Small intestine (tissue), 16 donors: ENCODE measurements at places on chromosomes 5 and 9. TPM values are rescaled to one million over a fixed set of nuclear protein-coding genes. Genes with fewer than 3 reads are reported as not detected.

DNA sequence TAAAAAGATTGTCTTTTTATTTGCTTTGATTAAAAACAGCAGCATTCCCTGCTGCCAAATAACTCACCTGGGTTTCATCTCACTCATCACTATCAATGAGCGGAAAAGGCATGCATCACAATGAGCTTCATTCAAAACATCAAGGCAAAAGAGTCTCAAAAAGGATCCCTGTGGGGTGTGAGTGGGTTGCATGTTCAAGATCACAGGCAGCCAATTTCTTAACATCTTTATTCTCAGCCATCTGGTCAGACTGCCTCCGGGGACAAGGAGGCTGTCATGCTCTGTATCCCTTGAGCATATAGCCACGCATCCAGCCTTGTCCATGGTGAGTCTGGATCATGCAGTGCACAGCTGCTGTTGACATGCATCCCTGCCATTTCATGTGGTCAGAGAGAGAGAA lies 117.1 kb downstream of the ICE1 start:
- no peak for DNase-seq
- H3K27me3 ChIP-seq: no peaks in the 10 kb centered on the region
- no peaks in the 10 kb centered on the region for H3K36me3 ChIP-seq
- H3K4me3 ChIP-seq: no peak overlapping the region

DNA sequence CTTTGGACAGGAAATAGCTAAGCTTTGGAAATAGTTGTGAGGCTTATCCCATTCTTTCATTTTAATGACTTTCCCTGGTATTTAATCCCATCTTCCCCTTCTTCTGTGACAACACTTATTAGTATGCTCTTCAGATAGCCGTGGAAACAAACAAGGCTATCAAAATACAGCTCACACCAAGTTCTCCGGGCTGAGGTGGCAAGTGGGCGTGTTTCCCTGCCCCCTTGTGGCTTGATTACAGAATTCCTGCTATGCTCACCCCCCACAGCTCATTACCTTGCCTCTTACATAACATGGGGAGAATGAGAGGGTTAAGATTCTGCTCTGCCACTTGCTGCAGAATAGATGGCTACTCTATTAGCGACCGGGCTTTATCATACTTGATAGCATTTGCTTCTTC lies 437.1 kb upstream of the TLE4 start:
- H3K27ac ChIP-seq: no peak overlapping the region
- no peaks in the 10 kb centered on the region for H3K27me3 ChIP-seq
- H3K4me3 ChIP-seq: no peak overlapping the region
- no peaks in the 10 kb centered on the region for H3K36me3 ChIP-seq

DNA sequence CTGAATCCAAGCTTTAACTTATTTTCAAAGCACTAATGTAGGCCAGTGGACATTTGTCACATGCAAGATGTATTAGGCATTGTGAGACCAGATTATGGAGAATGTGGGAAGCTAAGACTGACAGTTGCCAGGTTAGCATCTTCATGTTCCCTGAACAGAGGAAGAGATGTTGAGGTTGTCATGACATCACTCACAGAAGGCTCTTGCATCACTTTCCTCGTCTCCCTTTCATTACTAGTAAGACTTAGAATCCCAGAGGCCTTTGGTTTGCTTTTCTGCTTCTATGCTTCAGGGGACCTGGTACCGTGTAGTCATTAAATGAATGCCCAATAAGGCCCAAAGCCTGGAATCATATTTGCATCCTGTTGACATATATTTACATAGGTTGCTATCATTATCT lies 76.4 kb upstream of the RPS23 start:
- H3K27ac ChIP-seq: no peak overlapping the region
- no peak overlapping the region for H3K4me3 ChIP-seq

DNA sequence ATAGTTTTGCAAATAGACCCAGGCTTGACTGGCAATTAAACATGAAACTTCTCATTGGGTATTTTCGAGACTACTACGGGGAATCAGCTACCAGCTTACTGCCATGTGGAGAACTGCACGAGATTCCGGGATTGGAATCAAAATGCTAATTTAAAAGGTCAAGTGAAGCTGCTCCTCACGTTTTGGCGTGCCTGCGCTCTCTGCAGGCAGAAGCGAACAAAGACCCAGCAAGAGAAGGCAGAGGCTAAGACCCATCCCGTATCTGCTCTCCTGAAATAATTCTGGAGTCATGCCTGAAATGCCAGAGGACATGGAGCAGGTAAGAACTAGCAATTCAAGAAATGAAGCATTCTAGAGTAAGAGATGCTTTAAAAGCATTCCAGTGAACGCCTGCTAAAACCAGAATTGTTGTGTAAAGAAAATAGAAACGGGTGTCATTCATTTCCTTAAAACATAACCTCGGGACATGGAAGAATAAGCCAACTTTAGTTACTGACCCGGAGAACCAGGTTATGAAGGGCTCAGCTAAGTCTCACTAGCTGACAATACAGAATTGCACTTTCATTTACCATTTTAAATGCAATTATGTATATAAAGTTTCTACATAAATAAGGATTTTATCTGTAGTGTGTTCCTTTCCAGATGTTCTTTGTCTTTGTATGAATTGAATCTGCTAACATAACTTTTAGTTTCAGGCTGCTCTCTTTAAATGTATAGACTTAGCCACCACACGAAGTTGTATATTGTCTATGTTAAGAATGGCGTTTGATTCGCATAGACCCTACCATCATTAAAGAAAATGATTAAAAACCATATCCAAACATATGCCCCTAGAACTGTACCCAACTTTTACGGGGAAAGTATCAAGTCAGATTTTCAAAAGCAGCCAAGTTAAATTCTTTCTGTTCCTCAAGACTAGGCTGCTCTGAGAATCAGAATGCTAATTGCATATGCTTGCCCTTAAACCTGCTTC lies 2.0 kb upstream of the MAT2B start:
- peak; percentile 79 for DNase-seq
- peaks cover 3% of the 10 kb centered on the region for H3K36me3 ChIP-seq
- peak overlapping the region; percentile 31 for H3K4me3 ChIP-seq
- no peaks in the 10 kb centered on the region for H3K27me3 ChIP-seq
- peak overlapping the region; percentile 98 for H3K27ac ChIP-seq

DNA sequence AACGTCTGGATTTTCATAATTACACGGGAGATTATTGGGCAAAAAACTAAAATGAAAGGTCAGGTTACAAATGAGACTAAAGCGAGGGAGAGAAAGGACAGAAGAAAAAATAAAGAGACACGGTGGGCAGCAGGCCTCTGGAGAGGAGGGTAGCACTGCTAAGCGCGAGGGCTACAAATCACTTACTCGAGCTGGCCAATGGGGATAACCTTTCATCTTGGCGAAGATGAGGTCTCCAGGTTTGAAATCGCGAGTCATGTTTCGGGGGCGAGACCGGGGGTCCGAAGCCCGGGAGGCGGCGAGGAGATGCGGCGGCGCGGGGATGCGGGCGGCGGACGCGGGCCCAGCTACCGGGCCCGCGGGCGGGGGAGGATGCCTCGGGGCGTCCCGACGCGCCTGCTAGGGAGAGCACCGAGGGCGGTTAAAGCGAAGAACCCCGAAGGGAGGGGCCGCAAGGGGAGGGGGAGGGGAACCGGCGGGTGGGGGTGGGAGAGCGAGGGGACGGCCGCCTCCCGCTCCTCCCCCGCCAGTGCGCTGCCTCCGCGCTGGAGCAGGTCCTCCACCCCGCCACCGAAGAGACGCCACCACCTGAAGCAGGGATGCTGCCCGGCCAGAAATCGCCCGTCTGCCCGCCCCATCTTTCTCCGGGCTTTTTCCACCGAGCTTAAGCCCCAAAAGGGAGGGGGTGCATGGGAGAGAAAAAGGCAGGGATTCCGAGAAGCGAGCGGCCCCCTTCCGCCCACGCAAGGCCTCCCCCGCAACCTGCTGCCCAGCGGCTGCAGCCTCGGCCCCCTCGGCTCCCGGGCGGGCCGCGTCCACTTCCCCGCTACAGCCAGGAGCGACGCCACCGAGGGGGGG lies 610 bp downstream of the PSIP1 start:
- peak overlapping the region; percentile 90 for H3K4me3 ChIP-seq
- no peaks in the 10 kb centered on the region for H3K4me1 ChIP-seq

- no peak overlapping the region for H3K27ac ChIP-seq
- peaks cover 10% of the 10 kb centered on the region for H3K36me3 ChIP-seq
- H3K4me3 ChIP-seq: no peak overlapping the region
- no peak for DNase-seq
- peaks cover 7% of the 10 kb centered on the region for H3K4me1 ChIP-seq
- no peaks in the 10 kb centered on the region for H3K27me3 ChIP-seq
Observed at GRCh38 chr5:131595088-131596033, 39.7 kb downstream of the RAPGEF6 start.

DNA sequence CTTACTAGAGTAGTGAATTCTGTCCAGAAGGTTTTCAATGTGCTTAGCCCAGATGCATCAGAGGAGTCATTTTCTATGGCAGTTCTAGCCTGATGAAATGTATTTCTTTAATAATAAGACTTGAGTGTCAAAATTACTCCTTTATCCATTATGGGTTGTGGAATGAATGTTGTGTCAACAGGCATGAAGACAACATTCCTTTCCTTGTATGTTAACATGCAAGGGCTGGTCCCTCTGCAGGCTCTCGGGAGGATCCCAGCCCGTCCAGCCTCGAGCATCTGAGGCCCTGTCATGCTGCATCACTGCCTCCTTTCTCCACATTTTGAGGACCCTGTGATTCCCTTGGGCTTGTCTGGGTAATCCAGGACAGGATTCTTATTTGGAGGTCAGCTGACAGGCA lies 42.9 kb upstream of the FAM120AOS start:
- H3K36me3 ChIP-seq: peaks cover 6% of the 10 kb centered on the region
- DNase-seq: no peak
- peaks cover 2% of the 10 kb centered on the region for H3K4me1 ChIP-seq

DNA sequence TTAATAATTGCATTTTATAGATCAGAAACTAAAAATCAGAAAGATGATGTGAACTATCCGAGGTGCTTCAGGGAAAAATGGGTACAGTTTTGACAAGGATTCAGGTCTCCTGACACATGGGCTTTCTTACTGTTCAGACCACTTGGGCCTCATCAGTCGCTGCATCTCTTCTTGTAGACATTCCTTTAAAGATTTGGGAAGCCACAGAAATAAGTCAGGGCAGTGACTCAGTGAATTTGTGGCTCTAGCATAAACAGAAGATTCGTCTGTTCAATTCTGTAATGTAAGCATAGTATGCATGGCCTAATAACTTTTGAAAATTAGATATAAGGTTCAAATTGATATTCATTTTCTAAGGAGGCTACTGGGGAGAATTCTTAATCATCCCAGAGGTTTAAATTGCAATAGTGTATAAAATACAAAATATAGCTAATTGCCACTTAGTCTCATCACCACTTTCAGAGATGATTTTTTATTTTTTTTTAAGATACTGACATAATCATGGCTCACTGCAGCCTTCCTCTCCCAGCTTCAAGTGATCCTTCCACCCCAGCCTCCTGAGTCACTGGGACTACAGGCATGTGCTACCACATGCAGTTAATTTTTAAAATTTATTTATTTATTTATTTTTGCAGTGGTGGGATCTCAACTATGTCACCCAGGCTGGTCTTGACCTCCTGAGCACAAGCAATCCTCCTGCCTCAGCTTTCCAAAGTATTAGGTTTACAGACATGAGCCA lies 48.9 kb downstream of the RASEF start:
- no peak overlapping the region for H3K27ac ChIP-seq
- H3K27me3 ChIP-seq: no peaks in the 10 kb centered on the region
- DNase-seq: no peak
- no peaks in the 10 kb centered on the region for H3K4me1 ChIP-seq
- no peak overlapping the region for H3K4me3 ChIP-seq
- H3K36me3 ChIP-seq: no peaks in the 10 kb centered on the region

- peak; percentile 86 for DNase-seq
- H3K27me3 ChIP-seq: no peaks in the 10 kb centered on the region
- H3K36me3 ChIP-seq: no peaks in the 10 kb centered on the region
- H3K4me3 ChIP-seq: peak overlapping the region; percentile 96
Observed at GRCh38 chr5:134005417-134006061, 764 bp upstream of the VDAC1 start.

DNA sequence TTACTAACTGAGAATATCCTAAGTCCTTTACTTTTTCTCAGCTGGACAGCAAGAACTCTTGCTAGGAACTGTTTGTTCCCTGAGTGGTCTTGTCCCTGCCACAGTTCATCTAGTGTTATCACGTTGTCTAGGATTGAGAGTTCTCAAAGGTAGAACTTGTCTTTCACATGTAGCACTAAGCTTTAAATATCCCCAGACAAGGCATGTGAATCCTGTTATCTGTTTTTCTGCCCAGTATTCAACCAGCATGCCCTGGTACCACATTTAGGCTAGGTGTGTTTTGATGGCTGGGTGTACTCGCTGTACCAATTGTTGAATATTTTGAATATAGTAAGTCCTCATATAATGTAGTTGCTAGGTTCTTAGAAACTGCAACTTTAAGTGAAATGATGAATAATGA lies 27.9 kb upstream of the PDZD2 start:
- no peak overlapping the region for H3K4me3 ChIP-seq
- H3K36me3 ChIP-seq: no peaks in the 10 kb centered on the region
- H3K27ac ChIP-seq: no peak overlapping the region
- no peak for DNase-seq
- H3K27me3 ChIP-seq: no peaks in the 10 kb centered on the region

DNA sequence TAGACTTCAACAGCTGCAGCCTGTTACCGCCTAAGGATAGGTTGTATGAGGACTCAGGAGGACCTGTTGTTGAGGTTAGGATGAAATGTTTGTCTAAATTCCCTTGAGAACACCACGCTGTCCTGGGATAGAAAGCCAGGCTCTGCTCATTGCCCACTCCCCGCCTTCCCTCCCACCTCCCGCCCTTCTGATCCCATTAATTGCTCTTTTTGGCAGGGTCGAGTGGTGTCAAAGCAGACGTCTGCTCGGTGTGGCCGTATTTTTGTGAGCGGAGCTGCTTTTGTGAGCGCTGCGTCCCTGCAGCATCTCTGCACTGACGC lies 62.3 kb downstream of the SPATA31C2 start:
- H3K4me1 ChIP-seq: peaks cover 6% of the 10 kb centered on the region
- H3K27me3 ChIP-seq: no peaks in the 10 kb centered on the region
- peak overlapping the region; percentile 71 for H3K4me3 ChIP-seq

- H3K4me3 ChIP-seq: no peak overlapping the region
- DNase-seq: no peak
- H3K27me3 ChIP-seq: no peaks in the 10 kb centered on the region
- H3K4me1 ChIP-seq: no peaks in the 10 kb centered on the region
Observed at GRCh38 chr5:112475747-112476365, 56.8 kb upstream of the EPB41L4A start.

DNA sequence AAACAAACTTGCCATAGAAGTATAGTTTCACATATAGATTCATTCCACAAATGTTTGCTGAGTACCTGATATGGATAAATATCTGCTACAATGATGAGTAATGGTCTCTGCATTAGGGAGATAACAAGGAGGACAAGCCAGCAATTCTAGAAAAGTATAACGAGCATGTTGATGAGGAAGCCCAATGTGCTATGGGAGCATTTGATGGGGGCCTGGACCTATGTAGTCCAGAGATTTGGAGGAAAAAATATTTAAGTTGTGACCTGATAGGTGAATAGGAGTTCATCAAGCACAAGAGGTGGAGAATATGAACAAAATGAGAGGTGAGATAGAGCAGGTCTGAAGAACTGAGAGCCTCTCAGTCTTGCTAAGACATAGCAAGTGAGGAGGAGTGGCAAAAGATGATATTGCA lies 14.4 kb upstream of the TMEM245 start:
- DNase-seq: no peak
- peak overlapping the region; percentile 55 for H3K27ac ChIP-seq
- no peaks in the 10 kb centered on the region for H3K36me3 ChIP-seq
- H3K27me3 ChIP-seq: no peaks in the 10 kb centered on the region

- H3K27ac ChIP-seq: no peak overlapping the region
- no peaks in the 10 kb centered on the region for H3K27me3 ChIP-seq
- H3K4me3 ChIP-seq: no peak overlapping the region
- DNase-seq: no peak
- H3K36me3 ChIP-seq: no peaks in the 10 kb centered on the region
- H3K4me1 ChIP-seq: peaks cover under 1% of the 10 kb centered on the region
Observed at GRCh38 chr9:8809741-8810140, 1010.2 kb upstream of the DMAC1 start.

ANP32B gene
- 263 TPM for polyA plus RNA-seq

ARHGEF28 gene
- polyA plus RNA-seq: 2.0 TPM

PPP2R2B gene
- 3.8 TPM for polyA plus RNA-seq
